ENCODE measurements at places on chromosomes 4 and X.

DNA sequence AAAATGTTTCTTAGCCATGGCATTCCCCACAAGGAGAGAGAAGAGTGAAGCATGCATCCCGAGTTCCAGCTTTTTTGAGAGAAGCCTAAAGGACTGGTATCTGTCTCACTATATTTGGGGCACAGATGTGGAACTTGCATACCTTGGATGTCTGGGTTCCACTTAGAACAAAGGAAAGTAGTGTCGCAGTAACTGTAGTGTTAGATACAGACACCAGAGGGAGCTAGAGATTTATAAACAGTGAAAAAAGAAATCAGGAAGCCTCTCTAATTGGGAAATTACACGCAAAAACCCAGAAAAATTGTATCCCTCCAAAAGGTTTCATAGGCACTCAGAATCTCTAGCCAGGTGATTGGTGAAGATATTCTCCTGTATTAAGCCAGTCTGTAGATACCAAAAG lies 34.4 kb downstream of the AGTR2 start:
- DNase-seq: no peak

- no peak for DNase-seq
These were observed 444.9 kb downstream of the RAPGEF2 start for GRCh38 chr4:159547645-159548308.

DNA sequence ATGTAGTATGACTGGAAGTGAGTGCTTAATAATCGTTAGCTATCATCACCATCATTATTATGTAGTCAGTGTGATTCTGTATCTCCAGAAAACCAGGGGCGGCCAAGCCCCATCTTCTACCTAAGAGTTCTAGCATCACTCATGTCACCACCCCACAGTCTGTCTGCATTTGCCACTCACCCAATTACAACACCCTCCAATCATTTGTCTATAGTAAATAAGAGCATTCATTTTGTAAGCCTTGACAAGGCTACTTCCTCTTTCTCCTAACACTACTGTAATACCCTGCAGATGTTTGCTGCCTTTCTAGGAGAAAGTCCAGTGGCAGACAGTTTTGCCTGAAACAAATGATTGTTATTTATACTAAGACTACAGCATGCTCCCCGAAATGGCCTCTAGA lies 15.8 kb upstream of the IL21 start:
- no peak for DNase-seq

DNA sequence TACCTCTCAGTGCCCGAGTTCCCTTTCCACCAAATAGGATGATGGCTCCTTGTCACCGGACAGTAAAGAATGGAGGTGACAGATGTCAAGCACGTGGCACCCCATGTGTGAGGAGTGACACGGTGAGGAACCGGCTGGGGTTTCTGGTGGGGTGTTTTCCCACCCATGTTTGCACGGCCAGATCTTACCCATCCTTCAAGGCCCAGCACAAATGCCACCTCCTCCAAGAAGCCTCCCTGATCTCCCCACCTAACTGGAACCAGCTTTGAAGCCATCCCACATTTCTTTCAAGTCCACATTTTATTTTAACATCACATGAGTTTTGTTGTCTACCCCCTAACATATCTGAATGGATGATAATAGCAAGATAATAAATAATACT lies 63.0 kb downstream of the WFS1 start:
- no peak for DNase-seq

GRCh38 chrX:150269605-150270254 lies 93.4 kb upstream of the MAMLD1 start:
- peak; percentile 45 for DNase-seq

GRCh38 chr4:6676722-6677558 lies 16.7 kb upstream of the S100P start:
- DNase-seq: no peak

DNA sequence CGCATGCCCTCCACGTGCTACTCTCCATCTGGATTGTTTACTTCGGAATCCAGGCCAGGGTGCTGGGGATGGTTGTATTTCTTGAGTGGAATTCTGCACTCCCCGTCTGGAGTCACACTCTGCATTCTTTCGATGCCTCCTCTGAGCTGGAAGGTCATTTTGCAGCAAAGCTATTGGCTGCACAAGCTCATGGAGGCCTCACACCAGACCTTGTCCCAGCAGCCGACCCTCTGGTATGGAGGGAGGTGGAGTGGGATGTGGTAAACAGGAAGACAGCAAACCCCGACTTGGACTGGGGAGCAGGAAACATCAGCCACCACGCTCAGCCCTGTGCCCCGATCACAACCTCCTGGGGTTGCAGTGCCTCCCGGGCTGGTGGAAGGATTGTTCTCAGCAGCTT lies 225.3 kb upstream of the LNX1 start:
- no peak for DNase-seq

- no peak for DNase-seq
These were observed 180.3 kb upstream of the ATOH1 start for GRCh38 chr4:93648258-93648657.

DNA sequence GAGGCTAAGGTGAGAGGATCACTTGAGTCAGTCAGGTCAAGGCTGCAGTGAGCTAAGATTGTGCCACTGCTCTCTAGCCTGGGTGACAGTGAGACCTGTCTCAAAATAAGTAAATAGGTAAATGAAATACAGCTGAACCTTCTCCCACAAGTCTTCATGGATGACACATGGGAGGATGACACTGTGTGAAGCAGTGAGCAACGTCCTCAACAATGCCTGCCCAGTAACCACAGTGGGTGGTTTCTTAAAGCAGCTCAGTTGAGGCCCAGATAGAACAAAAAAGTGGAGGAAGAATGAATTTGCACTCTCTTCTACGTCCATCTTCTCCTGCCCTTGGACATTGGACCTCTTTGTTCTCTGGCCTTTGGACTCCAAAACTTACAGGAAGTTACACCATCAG lies 52.7 kb downstream of the MSX1 start:
- DNase-seq: no peak

DNA sequence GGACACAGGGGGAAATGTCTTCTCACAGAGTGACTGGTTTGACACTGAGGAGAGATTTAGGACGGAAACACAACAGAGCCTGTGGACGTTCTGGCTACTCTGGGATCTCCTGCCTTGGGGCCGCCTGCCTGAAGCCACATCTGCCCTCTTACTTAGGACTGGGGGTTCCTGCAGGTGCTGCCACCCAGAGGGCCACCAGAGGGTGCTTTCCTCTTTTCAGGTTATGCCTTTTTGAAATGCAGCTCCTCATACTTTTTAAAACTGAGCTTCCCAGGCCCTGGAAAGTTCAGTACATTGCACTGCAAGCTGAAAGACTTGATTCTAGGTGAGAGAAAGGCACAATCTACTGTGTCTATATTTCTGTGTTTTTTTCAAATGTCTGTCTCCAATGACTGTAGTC lies 92.2 kb upstream of the PGRMC2 start:
- DNase-seq: peak; percentile 28

GRCh38 chr4:104446431-104447278 lies 48.0 kb downstream of the CXXC4 start:
- no peak for DNase-seq

DNA sequence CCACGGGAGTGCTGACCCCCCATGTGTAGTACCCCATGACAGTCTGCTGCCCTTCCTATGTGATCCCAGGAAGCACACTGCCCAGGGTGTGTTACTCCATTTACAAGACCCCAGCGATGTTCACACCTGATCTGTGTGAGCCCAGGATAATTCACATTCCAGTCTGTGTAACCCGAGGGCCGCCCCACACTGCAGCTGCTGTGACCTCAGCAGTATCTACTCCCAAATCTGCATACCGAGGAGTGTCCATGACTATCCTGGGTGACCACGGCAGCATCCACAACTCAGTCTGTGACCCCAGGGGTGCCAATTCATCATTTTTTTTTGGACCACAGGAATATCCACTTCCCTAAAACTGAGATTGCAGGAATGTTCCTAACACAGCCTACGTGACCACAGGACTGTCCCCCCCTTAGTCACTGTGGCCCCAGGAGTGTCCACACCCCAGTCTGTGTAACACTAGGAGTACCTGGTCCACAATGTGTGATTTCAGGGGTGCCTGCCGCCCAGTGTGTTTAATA lies 7.8 kb upstream of the GLOD5 start:
- no peak for DNase-seq

GRCh38 chr4:129223945-129224344 lies 128.0 kb downstream of the C4orf33 start:
- no peak for DNase-seq

DNA sequence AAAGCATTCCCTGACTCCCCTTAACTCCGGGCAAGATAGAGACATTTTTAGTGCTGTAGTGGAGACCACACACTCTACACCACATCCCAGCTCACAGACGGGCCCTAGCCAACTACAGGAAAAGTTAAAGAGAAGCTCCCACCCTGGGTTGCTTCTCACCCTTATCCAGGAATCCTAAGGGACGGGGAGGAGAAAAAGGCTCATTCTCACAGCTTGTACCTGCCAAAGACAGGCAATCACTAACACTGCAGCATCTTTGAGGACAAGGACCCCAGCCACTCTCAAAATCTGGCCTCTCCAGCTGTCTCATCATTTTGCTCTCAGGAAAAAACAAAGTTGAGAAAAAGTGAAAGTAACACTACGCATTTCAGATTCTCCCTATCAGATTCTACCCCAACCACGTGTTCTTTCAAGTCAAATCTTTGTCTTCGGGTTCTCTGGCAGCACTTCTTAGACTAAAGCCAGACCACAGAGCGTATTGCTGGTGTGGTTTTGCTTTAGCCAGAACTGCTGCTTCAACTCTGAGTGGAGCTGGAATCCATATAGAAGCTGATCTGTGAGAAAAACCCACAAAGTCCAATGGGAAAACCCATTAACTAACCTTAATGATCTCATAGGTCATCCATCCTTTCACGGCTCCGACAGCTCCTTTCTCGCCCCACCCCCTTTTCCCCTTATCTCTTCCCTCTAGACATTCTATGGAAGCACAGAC lies 605.9 kb upstream of the DIPK2B start:
- DNase-seq: peak; percentile 31

GRCh38 chrX:106917830-106918500 lies 2.2 kb upstream of the CLDN2 start:
- DNase-seq: peak; percentile 83

DNA sequence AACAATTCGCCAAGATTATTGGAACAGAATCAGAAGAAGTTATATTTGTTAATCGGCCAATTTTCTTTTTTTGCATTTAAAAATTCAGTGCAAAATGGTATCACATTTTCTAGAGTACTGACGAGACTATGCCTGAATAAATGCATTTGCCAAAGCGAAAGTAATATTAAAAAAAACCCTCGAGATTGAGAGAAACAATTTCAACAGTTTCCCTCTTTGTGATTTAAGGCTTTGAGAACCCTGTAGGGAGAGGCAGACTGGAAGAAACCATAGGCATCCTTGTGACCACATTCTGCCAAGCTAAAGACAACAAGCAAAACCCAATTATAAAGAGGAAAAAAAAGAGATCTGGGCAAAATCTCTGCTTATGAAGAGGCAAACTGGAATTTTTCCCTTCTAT lies 218.1 kb upstream of the GK2 start:
- DNase-seq: no peak

DNA sequence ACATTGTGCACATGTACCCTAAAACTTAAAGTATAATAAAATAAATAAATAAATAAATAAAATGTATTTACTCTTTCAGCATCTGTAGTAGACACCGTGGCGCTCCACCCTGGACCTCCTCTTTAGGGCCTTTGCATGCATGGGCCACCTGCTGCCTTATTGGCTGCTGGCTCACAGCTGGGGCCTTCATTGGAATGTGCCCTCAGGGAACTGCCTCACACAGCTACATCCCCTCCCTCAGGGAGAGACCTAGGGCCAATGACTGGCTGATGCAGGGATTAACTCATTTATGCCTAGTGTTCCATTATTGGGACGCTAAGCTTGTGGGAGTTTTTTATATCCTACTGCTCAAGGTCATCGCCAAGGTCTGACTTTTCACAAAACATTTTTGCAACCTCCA lies 302.9 kb upstream of the FTHL17 start:
- DNase-seq: no peak

- no peak for DNase-seq
These were observed 577.4 kb upstream of the FTHL17 start for GRCh38 chrX:31649201-31649600.

DNA sequence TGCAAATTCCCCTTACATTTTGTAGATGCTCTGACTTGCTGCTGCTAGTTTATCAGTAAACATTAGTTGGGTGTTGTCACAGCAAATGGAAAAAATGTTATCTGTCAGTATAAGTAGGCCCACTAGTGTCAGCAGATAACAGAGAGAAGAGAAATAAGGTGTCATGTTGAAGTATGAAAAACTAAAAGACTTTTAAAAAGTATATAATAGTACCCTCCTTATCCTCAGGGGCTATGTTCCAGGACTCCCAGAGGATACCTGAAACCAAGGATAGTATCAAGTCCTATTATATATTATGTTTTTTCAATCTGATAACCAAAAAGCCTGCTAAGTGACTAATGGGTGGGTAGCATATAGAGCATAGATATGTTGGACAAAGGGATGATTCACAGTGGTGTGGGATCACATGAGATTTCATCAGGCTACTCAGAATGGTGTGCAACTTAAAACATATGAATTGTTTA lies 11.6 kb upstream of the BMP2K start:
- no peak for DNase-seq

GRCh38 chr4:118086344-118086743 lies 52.1 kb downstream of the NDST3 start:
- peak; percentile 6 for DNase-seq

Data from kidney glomerular epithelial cell (primary cell).